Stimulated activated CD8-positive, alpha-beta memory T cell treated with anti-CD3 and anti-CD28 coated beads, Interleukin-7, amount 100 ng/mL, for 4 hours (primary cell): ENCODE measurements at places on chromosomes 16 and 17.

DNA sequence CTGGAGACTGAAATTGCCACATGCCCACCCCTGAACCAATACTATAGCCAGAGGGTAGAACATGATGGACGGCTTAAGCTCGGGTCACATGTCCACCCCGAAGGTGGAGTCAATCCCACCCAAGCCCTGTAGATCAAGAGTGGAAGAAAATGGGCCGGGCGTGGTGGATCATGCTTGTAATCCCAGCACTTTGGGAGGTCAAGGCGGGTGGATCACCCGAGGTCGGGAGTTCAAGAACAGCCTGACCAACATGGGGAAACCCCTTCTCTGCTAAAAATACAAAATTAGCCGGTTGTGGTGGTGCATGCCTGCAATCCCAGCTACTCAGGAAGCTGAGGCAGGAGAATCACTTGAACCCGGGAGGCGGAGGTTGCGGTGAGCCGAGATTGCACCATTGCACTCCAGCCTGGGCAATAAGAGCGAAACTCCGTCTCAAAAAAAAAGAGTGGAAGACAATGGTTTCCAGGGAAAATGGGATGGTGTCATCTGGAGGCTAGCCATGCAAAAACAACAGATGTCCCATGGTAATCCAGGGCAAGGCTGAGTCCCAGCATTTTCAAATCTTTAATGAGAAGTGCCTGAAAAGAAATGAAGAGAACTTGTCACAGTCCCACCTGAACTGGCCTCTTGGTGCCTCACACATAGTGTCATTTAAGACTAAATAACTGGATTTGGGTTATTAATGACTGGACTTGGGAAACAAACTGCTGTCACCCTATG lies 30.1 kb downstream of the CD300LF start:
- no peak for DNase-seq

DNA sequence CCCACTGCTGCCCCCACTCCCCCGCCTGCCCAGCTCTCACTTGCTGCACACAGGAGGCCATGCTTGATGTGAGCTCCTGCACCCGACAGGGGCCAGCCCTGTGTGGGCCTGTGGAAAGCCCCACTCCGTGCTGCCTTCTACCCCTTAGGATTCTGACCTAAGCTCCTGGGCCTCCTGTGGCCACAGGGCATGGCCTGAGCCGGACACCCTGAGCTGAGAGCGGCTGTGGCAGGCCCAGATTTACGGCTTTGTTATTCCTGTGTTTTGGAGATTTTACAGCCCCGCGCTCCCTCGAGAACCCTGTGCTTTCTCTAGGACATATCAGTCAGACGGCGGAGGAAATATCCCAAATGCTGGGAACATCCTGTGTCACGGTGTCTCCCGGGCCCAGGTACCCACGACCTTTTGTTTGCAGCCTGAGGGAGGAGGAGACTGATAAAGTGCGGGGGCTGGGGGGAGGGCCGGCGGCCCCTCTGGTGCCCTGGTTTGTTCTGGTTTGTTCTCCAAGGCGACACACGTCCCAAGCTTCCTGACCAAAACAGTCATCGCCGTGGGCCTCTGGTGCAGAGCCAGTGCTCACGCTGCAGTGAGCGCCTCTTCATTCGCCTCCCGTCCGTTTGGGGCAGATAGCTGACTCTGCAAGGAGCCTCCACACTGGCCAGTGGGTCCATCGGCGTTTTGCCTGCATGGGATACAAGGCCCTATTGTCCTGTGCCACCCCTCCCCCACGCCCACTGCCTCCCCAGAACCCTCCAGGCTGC lies 363.4 kb downstream of the C16orf95 start:
- DNase-seq, result no peak

- no peak for DNase-seq
Observed at GRCh38 chr17:10139577-10139976, 58.8 kb downstream of the GAS7 start.

DNA sequence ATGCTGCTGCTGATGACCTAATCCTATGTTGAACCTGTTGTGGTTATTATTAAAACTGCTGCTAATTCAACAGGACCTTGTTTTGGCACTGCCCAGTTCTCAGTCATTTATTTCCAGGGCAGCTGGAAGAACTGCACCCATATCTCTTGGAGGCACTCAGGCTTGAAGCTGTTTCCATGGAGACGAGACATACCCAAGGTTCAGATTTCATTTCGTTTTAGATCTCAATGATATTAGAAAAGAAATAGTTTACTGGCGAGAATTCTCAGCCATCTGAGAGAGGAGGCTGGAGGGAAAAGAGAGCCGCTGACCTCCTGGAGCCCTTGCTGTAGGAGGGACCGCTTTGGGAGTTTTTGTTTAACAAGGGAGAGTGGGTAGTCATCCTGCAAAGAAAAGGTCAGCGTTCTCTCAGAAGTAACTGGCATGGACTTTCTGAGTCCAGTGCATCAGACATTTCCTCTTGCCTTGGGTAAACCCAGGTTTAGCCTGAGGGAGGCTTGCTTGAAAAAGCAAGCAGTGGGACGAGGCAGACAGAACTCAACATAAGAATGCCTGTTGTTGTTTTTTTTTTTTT lies 75.4 kb downstream of the YPEL2 start:
- DNase-seq, result no peak

DNA sequence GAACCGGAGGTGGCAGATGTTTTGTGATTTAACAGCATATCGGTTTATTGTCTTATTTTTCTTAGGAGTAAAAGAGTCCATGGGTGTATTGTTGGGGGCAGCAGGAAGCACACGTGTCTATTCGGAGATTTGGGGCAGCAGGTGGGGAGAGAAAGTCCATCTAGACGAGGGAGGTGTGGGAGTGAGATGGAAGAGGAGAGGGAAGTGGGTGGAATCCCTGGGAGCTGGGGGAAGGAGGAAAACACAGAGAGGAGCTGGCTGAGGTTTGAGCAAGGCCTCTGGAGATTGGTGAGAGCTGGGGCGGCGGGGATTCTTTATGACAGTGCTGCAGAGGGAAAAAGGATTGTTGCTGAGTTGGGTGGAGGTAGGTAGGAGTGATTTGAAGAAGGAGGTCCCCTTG lies 72.1 kb downstream of the PRKCB start:
- DNase-seq, result no peak

DNA sequence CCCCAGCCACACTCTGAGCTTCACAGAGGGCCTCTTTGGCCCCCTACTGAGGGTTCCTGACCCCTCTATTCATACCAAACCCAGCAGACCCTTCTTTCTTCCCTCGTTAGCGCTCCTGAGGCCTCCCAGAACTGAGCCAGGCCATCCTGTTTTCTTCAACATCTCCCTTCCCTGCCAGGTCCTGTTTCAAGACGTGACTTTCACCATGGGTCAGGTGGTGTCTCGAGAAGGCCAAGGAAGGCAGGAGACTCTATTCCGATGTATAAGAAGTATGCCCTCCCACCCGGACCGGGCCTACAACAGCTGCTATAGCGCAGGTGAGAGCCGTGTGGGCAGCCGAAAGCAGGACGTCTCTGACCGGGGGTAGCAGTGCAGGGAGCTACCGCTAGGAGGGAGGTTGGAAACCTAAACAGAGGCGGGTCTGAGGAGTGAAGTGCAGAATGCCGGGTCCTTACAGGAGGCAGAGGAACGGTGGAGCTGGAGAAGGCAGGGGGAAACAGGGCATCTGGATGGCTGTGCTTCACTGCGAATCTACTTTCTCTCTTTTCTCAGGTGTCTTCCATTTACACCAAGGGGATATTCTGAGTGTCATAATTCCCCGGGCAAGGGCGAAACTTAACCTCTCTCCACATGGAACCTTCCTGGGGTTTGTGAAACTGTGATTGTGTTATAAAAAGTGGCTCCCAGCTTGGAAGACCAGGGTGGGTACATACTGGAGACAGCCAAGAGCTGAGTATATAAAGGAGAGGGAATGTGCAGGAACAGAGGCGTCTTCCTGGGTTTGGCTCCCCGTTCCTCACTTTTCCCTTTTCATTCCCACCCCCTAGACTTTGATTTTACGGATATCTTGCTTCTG lies 1.3 kb upstream of the SENP3 start:
- no peak for DNase-seq

GRCh38 chr17:82803185-82803584 lies 36.6 kb downstream of the ZNF750 start:
- DNase-seq, result no peak

GRCh38 chr17:7343250-7343649 lies 6.9 kb downstream of the ACAP1 start:
- DNase-seq, result no peak

DNA sequence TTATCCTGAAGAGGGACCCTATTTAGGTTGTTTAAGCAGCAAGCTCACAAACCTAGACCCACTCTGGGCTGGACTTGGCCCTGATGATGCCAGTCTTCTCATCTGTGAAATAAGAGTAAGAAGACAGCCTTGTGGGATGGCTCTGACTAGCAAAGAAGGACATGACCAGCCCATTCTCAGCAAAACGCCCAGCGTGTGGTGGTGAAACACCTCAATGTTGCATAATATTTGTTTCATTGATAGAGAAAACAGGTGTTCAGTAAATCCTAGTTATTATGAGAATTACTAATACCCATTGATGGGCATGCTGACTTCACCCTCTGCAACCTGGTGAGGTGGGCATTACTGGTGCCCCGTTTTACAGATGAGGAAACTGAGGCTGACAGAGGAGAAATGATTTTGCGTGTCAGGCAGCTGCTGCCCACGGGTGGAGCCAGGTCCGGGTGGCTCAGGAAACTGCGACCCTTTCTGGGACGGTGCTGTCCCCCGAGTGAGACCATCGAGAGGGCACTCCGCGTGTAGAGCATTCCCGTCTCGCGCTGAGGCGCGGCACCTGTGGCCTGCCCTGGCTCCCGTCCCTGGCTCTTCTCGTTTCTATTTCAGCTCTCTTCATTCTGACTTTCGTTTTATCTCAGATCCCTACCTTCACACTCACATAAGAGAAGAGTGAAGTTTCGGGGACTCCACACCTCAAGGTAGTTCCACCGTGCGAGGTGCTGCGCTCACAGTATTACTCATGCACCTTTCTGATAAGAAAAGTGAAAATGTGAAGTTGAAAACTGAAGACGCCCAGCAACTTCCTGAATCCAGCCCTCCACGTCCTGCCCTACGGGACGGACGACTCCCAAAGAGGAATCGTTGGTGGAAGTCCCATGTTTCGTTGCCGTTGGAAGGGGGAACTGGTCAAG lies 48.5 kb downstream of the IRF8 start:
- peak; percentile 24 for DNase-seq

DNA sequence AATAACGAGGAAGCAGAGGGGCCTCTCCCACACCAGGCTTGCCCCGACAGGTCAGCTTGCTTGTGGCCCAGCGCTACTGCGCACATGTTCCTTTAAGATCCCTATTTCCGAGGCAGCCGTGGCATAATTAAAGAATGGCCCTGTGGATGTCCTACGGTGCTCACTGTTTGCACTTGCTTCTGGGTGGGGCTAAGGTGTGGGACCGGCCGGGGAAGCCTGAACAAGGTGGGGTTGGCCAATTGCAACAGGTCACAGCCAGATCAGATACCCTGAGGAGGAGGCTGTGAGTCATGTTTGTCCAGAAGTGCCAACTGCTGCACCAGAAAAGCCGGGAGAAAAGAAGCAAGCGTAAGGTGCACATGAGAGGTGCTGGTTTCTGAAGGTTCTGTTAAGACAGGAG lies 158.5 kb upstream of the CACNG5 start:
- DNase-seq, result no peak

DNA sequence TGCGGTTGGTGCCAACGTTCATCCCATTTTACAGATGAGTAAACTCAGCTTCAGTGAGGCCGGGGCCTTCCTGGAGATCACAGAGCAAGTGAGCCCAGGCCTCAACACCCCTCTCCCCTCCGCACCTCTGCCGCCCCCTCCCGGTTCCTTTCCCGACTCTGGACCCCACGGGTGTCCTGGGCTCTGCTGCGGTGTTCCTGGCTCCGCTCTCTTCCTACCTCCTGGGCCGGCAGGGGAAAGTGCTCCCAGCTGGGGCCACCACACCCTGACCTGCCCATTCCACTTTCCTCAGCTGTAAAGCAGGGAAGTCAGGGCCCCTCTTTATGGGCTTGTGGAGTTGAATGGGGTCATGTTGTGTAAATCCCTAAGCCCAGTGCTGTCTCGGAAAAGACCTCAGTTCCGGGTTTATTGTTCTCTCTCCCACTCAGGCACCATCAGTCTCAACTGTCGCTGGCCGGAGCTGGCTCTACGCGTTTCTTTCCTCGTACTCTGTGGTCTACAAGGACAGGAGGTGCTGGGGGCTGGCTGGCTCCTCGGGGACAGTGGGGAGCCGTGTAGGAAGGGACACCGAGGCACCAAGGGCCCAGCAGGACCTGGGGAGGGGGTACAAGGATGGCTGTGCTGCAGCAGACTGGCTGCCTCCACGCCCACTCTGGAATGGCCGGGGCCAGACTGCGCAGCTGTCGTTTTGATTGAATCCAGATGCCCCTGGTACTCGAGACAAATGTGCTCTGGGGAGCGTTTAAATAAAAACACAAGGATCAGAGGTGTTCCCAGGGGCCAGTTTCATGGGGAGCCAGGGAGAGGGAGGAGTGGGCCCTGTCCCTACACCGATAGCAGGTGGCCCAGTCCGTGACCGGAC lies 21.7 kb upstream of the ACSF3 start:
- DNase-seq, result no peak

DNA sequence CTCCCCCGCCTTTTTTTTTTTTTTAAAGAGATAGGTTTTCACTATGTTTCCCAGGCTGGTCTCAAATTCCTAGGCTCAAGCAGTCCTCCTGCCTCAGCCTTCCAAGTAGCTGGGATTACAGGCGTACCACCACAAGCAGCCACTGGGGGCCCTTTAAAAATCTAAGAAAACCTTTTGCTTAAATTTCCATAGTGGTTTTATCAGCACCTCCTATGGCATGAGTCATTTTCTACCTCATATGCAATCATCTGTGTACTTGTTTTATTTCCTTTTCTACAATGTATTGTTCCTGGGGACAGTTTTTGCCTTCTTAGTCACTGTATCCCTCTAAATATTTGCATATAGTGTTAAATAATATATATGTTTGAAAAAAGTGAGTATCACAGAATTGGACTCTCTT lies 29.2 kb downstream of the GNA13 start:
- peak; percentile 35 for DNase-seq

GRCh38 chr16:22843856-22844255 lies 29.9 kb downstream of the HS3ST2 start:
- DNase-seq, result no peak

- no peak for DNase-seq
Observed at GRCh38 chr17:81427173-81428120, 32.2 kb downstream of the BAHCC1 start.

- no peak for DNase-seq
Observed at GRCh38 chr16:80996688-80997138, 10.0 kb downstream of the CMC2 start.

DNA sequence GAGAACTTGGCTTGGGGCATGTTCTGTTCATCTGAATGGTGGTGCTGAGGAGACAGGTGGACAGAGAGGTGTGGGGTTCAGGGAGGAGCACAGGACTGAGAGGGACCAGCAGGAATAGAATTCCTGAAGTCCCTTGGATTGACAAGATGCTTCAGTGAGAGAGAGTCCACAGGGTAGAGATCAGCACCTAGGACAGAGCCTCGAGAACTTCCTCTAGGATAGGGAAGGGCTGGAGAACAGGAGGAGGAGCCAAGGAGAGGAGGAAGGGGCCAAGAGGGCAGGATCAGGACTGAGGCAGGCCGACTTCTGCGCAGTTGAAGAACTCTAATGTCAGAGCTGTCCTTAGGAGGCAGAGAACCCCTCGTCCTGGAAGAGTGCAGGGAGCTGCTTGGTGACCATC lies 138.4 kb downstream of the PRKCB start:
- DNase-seq, result no peak

DNA sequence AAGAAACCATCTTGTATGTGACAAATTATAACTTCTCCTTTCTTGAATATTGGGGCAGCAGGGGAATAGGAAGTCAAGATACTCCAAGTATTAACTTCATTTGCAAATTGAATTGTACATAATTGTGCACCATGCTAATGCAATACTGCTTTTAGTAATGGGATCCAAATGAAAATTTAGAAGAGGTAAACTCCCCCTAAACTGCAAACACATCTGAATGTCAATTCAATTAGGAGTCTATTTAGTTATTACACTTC lies 4.5 kb downstream of the STAT5B start:
- DNase-seq, result no peak

- no peak for DNase-seq
Observed at GRCh38 chr16:28202147-28202746, 9.5 kb downstream of the XPO6 start.
